ENCODE measurements at places on chromosomes 13 and 19.

- DNase-seq: no peak
Measured at GRCh38 chr13:111020546-111020945, 94.6 kb upstream of the ARHGEF7 start.

DNA sequence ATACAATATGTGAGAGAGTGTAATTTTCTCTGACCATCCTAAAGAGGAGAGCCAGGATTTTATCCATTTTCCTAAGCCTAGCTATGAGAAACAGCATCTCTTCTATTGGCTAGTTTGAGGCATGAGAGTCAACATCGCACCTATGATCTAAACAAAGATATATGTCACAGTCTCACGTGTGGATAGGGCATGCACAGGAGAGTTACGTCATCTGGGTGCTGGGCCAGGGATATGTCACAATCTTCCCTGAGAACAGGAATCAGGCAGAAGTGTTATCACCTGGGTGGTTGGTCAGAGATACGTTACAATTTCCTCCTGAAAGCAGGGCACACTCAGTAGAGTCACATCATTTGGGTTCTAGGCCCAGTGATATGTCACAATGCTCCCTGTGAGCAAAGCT lies 53.9 kb upstream of the ZNF730 start:
- DNase-seq: no peak

DNA sequence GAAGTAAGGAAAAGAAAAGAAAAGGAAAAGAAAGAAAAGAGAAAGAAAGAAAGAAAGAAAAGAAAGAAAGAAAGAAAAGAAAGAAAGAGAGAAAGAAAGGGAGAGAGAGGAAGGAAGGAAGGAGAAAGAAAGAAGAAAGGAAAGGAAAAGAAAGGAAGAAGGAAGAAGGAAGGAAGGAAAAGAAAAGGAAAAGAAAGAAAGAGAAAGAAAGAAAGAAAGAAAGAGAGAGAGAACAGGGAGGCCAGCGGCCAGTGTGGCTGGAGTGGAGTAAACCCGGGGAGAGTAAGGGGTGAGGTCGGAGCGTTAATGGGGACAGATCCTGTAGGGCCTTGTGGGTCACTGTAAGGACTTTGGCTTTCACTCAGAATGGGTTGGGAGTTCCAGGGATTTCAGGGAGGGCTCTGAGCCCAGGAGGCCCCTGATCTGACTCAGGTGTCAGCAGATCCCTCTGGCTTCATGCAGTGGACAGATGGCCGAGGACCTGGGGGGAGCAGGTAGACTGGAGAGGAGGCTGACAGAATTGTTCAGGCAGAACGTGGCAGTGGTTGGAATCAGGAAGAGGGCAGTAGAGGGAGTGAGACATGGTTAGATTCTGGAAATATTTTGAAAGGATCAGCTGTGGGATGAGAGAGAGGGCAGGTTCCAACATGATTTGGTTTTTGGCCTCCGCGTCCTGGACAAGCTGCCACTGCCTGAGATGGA lies 19.8 kb upstream of the FXYD3 start:
- DNase-seq: no peak

DNA sequence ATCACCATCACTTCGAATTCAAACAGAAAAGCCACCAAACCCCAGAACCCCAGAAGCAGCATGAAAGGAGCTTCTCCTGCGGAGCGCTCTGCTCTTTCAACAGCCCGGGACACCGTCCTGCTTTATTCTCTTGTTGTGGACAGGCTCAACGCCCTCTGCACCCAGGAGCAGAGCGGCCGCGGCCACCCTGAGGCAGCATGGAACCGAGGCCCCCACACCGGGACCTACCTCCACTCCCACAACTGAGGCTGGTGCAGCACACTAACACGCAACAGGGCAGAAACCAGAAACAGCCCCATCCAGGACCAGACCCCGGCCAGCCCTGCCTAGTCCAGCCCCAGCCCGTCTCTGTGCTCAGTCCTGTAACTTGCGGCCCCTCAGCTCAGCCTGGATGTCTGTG lies 7.2 kb downstream of the AP3D1 start:
- DNase-seq: no peak

DNA sequence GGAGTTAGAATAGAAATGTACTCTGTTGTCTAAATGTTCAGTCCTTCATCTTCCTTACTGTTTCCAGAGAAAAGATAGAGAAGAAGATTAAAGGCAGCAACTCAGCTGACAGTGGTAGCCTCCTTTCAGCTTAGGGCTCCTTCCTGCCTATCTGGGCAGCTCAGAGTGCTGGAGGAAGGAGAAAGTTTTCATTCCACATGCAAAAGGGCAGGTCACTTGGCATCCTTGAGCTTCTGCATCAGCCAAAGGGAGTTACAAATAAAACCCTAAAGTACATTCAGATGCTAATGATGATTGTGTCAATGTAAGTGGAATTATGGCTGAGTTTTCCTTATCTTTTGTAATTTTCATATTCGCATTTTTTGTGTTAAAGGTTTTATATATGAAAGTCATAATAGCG lies 58.9 kb downstream of the ESD start:
- no peak for DNase-seq

GRCh38 chr13:54029720-54030119 lies 1001.1 kb downstream of the OLFM4 start:
- no peak for DNase-seq

- no peak for DNase-seq
Measured at GRCh38 chr13:97202761-97203160, 19.4 kb upstream of the MBNL2 start.

GRCh38 chr13:42926555-42926954 lies 65.5 kb downstream of the EPSTI1 start:
- no peak for DNase-seq

- DNase-seq: no peak
Measured at GRCh38 chr19:33235996-33236350, 10.3 kb upstream of the SLC7A10 start.

GRCh38 chr13:69935043-69935442 lies 172.6 kb upstream of the ATXN8OS start:
- peak; percentile 57 for DNase-seq

GRCh38 chr19:2055931-2056836 lies 5.1 kb upstream of the MKNK2 start:
- peak; percentile 66 for DNase-seq

DNA sequence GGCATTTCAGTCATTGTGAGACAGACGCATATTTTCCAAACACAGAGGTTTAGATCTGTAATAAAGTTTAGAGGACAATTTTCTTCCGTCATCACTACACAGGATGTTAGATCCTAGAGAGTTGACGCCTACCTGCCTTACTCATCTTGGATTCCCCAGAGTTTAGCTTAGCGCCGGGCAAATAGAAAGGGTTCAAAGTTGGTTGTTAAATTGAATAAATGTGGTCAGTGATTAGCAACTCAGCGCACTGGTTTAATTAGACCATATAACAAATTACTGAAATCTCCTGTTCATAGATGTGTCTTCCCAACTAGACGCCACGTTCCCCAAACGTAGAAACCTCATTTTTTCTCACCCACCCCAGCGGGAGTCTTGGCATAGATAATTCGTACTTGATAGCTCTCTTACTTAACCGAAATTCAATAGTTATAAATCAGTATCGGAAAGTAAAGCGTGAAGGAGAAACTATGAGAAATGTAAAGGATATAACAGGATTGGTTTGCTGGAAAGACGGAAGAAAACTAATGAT lies 726 bp upstream of the UFM1 start:
- DNase-seq: peak; percentile 8

- DNase-seq: no peak
Measured at GRCh38 chr19:32012886-32013631, 332.4 kb upstream of the ZNF507 start.

DNA sequence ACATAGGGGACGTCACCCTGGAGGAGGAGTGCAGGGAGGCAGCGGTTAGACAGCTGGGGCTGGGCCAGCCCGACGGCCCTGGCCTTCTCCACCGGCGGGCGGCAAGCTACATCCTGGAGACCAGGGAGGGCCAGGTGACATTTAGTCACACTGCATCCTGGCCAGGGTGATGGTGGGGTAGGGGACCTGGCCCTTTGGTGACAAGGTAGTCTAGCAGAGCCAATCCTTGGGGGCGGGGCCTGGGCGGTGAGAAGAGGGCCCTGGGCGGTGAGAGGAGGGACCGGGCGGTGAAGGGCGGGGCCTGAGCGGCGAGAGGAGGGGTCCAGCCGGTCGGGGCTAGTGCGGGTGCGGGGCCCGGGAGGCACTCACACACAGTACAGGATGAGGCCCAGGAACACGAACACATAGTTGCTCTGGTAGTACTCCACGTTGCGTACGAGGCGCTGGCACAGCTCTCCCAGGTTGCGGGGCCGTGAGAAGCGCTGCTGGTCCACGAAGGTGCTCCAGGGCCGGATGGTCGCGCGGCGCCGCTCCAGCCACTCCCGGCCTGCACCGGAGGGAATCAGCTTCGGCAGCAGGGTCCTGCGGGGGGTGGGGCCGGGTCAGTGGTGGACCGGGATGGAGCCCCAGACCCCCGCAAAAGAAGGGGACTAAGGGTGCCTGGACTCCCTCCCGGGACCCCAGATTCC lies 610 bp downstream of the RABAC1 start:
- peak; percentile 78 for DNase-seq

DNA sequence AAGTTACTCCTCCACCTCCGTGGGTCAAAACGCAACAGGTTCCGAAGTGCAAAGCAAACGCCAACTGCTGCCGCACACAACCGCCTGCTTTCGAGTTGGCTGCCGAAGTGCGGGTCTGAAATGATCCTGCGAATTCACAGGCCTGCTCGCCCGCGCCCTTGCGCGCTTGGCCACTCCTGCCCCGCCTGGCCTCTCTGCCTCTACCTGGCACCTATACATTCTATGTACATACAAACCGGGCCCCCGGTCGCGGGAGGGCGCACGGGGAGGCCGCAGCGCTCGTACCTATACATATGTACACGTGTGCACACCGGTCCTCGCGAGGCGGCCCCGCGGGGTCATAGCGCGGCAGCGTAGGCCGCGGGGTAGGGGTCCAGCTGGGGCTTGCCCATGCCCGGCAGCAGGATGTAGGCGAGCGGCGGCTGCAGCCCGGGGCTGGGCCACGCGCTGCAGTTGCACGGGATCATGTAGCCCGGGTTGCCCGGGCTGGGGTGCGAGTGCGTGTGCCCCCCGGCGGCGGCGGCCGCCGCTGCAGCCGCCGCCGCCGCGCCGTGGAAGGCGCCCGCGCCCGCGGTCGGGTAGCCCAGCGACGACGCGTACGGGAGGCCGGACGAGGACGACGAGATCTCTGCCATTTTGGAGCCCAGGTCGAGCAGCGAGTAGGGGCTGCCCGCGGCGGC lies 1.3 kb downstream of the SOX21 start:
- no peak for DNase-seq

DNA sequence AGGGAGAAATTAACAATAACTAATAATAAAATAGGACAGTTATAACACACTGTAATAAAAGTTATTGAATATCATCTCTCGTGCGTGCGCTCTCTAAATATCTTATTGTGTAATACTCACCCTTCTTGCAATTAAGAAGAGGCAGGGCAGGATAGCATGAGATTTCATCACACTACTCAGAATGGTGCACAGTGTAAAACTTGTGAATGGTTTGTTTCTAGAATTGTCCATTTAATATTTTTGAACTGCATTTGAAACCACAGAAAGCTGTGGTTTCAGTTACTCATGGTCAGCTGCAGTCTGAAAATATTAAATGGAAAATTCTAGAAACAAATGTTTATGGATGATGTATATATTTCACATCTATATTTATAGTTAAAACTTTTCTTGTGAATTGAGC lies 161.1 kb downstream of the DCT start:
- no peak for DNase-seq

- DNase-seq: no peak
Measured at GRCh38 chr19:54389553-54389952, 24.8 kb upstream of the LAIR1 start.

GRCh38 chr13:80860845-80861244 lies 519.9 kb upstream of the SPRY2 start:
- no peak for DNase-seq

GRCh38 chr19:51525651-51526050 lies 5.8 kb downstream of the SIGLEC6 start:
- no peak for DNase-seq

GRCh38 chr13:51297556-51297955 lies 41.9 kb upstream of the SERPINE3 start:
- DNase-seq: no peak

- no peak for DNase-seq
Measured at GRCh38 chr13:28495538-28496187, 735 bp upstream of the FLT1 start.

GRCh38 chr13:99506634-99507033 lies 5.4 kb downstream of the TM9SF2 start:
- DNase-seq: peak; percentile 57

DNA sequence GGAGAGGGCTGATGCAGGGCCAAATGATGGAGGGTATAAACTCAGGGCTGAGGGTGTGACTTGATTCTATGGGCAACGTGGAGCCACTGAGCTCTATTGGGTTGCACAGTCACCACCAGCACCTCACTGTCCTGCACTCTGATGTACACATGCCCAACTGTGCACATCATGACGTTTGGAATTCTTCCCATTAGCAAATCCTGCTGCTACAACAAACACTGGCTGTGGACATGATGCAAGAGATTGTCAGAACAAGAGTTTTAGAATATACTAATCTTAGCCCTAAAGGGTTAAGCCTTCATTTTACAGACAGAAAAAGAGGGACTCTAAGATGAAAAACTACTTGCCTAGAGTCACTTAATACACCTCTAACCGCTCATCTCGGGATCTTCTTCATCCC lies 2.4 kb upstream of the TTYH1 start:
- DNase-seq: no peak

DNA sequence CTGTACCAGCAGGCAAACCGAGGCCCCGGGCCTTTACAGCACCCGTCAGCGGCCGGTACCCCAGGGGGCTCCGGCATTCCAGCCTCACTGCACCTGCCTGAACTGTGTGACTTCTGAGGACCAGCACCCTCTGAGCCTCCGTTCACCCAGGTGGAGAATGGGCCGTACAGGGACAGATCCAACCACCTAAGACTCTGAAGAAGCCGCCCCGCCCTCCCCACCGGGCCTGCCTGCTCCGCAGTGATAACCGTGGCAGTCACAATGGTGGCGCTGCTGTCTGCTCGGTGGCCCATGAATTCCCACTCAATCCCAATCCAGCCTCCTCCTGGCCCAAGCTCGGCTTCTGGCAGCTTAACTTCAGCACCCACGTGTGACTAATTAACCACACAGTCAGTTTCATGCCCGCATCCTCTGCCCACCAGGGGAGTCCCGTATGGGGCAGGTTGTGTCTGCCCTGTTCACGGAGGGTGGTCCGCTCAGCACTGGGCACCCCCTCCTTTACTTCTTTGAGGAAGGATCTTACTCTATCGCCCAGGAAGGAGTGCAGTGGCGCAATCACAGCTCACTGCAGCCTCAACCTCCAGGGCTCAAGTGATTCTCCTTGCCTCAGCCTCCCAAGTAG lies 3.4 kb downstream of the TCF3 start:
- no peak for DNase-seq

DNA sequence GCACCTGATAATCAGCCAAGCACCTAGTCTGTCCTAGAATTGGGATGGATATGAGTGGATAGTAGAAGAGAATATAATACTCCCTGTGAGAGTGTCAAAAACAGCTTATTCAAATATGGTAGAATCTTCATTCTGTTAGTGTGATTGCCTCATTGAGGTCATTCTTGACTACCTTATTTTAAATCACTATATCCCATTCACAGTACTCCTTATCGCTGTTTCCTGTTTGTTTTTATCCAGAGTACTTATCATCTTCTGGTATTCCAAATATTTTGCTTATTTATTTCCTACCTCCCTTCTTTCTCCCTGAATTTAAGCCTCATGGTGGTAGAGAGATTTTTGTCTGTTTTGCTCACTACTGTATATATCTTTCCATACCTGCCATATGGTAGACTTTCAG lies 9.9 kb downstream of the NDFIP2 start:
- DNase-seq: no peak

- DNase-seq: no peak
Measured at GRCh38 chr13:25702386-25702785, 330.6 kb downstream of the ATP8A2 start.

Data from RPMI8226 (cell line).